ENCODE measurements at places on chromosomes 16 and 17.

DNA sequence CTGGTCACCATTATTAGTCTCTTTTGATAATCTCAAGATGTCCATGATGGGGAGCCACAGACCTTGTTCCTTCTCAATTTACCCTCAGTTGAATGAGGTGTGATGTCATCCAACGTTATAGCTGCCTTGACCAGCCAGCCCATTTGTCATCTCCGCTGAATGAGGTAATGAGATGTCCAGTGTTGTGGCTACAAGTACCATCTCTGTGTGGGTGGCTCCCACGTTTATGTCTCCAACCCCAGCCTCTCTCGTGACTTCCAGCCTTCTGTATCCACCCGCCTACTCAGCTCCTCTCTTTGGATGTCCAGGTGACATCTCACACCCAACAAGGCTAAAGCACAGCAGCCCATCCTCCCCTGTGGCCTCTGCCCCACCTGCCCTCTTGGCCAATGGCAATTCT, 18.2 kb downstream of the DNAH17 start:
- no peak for DNase-seq

DNA sequence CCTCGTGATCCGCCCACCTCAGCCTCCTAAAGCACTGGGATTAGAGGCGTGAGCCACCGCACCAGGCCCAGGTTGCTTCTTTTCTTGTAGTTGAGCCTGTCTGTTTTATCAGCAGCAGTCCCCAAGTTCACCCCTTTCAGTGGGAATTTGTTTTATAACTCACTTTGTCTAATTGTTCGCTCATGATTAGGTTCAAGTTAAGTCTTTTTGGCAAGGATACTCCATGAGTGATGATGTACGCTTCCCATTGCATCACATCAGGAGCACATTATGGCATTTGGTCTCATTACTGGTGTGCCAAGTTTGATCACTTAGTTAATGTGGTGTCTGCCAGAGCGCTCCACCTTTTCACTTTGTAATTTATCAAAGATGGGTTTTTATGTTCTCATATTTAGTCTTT, 14.4 kb upstream of the GJD3 start:
- DNase-seq, result no peak

DNA sequence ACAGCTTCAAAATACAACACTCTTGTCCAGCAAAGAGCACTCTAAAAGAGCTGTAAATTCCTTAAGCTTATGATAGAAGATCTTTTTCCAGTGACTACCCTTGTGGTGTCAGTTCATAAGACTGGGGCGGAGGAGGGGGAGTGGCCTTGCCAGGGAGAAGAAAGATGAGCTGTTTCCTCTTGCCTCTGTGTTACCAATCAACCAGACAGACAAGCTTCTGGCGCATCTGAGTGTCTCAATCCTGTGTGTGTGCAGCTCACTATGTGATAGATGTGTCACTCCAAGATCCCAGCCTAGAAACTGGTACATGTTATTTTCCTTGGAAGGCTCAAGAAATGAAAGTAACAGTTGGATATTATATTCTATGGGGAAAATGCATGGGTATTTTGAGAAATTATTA, 167.4 kb upstream of the CACNG3 start:
- DNase-seq, result no peak

DNA sequence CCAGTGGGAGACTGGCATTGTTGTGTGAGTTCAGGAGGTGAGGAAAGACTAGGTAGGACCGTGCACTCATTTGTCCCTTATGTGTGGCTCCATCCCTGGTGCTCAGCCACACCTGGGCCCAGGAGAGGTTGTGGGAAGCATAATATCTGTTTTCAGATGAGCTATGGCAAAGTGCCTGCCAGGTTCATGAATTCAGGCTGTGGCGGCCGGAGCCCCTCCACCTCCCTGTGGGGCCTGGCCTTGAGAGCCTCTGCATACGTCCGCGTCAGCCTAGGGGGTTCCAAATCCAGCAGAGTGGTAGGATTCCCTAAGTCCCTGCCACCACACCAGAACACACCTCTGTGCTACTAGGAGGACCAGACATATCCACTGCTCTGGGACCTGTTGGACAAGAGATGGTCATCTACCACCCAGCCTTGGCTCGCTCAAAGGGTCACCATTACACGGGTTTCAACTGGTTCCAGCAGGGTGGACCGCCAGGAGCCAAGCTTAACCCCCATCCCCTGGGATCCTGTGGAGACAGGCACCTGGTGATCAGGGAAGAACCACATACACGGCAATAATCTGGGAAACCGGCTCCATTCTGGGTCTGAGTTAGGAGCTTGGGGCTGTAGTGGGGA, 2.0 kb downstream of the B3GNT9 start:
- DNase-seq, result no peak

- DNase-seq, result peak; percentile 60
Measured at GRCh38 chr16:81035975-81036750, 521 bp downstream of the ATMIN start.

GRCh38 chr16:57196286-57196685, 10.2 kb downstream of the RSPRY1 start:
- no peak for DNase-seq

Measured in HEK293T (cell line).